ENCODE measurements at places on chromosomes 16 and 17.

GRCh38 chr16:72812672-72813071 is 235.3 kb downstream of the ZFHX3 start:
- DNase-seq, result no peak

DNA sequence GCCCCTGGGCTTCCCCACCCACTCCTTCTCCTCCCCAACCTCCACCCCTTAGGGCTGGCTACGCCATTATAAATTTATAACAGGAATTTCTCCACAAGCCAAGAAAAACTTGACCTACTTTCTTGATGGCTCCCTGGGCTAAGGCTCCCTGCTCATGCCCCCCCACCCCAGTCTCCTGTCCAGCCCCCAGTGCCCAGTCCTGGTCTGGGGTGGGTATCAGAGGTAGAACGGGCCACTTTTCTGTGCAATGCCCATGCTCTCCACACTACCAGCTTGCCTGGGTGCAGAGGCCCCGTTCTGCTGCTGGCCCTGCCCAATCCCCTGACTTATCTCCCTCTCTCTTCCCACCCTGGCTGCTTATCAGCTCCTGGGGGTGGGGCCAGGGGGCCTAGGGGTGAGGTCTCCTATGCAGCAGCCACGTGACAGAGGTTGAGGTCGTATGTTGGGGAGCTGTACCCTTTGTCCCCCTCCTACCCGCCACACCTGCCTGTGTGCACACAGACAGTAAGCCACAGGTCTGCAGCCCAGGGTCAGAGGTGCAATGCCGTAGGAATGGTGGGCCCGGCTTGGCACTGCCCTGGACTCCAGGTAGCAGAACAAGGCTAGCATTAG is 10.1 kb downstream of the THRA start:
- no peak for DNase-seq

DNA sequence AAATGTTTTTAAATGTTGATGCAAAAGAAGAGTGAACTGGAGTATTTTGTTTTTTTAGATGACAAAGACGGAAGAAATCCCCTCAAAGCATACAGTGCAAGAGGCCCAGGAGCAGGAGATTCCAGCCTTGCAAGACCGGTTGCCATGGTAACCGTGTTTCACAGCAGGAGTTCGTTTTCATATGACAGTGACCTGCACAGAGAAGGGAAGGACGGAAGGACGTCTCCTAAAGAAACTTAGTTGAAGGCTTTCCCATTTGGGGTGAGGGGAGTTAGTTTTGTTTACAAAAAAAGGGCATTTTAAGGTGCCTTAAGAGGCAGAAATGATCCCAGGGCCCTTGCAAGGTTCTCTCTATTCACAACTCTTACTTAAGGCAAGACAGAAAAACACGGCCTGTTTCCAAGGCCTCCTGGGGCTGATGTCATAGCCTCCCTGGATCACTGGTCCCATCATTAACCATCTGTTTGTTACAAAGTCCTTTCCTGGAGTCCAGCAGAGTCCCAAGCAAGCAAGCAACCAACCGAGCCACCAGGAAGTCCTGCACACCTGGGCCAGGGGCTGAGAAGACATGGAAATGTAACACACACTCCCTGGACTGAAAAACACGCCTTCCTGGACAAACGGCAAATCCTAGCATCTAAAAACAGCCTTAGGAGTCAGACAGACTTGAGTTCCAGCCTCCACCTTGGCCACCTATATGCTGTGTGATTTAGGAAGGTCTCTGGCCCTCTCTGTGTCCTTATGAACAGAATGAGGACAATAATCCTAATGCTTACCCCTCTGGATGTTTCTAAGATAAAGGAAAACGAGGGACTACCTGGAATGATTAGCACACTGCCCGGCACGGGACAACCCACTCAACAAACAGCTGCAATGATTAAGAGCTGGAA is 30.3 kb upstream of the RPH3AL start:
- no peak for DNase-seq

DNA sequence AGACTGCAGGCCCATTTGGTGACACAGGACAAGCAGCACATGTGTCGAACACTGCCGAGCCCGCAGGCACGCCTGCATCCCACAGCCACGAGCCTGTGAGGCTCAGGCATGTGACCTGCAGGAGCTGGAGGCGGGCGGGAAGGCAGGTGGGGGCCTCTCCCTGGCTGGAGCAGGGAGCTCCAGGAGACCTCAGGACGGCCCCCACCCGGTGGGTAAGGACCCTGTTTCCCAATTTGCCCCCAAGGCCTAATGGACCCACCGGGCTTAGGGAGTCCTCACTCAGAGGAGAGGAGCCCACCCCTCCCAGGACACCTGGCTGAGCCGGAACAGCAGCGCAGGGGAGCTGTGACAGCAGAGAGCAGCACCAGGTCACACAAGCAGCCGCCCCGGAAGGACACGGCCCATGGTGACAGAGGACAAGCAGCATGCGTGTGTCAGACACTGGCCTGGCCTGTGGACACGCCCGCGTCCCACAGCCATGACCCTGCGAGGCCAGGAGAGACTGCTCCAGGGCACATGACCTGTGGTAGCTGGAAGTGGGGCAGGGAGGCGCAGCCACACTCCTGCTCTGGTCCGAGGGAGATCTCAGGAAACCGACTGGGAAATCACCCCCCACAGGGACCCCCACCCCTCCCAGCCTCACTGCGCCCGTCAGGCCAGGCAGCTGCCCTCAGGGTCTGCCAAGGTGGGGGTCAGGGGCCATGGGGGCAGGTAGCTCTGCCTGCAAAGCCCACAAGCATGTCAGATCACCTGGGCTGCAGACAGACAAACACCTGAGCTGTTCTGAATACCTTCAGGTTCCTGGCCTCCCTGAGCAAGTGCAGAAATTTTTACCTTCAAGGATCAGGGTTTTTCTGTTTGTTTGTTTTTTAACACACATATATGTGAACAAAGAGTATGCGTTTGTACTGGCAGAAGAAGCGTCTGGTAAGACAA is 2.4 kb downstream of the SPSB3 start:
- no peak for DNase-seq

- no peak for DNase-seq
Measured at GRCh38 chr16:59124056-59124455, 389.9 kb upstream of the GOT2 start.
